ENCODE measurements at places on chromosomes 3 and 15.

- no peak for DNase-seq
These were observed 40.9 kb downstream of the STRIT1 start for GRCh38 chr3:155252535-155252934.

- peak; percentile 65 for DNase-seq
These were observed 137.5 kb downstream of the XXYLT1 start for GRCh38 chr3:195133462-195133861.

DNA sequence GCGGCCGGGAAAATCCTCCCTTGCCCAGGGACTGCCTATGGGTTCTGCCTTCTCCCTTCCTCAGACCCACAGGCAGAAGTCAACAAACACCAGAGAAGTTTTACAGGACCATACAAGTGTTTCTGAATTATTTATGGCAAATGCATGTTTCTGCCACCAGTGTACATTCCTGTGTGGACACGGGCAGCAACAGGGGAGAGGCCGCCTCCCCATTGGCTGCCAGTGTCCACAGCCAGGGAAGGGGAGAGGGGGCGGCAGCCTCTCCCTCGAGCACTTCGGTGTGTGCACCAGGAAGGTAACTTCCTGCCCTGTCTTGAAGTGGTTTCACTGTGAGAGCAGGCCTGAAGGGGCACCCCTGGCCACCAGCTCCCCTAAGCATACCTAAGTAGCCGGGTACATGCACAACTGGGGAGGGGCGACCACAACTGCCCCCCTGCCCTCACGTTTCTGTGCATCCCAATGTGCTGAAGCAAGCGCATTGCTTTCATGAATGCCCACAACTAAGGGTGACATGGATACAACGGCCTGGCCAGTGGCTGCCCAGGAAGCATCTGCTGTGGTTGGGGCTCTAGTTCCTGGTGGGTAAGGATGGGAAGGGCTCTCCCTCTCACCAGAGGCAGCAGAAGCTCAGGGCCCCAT is 14.8 kb upstream of the SHISA5 start:
- no peak for DNase-seq

DNA sequence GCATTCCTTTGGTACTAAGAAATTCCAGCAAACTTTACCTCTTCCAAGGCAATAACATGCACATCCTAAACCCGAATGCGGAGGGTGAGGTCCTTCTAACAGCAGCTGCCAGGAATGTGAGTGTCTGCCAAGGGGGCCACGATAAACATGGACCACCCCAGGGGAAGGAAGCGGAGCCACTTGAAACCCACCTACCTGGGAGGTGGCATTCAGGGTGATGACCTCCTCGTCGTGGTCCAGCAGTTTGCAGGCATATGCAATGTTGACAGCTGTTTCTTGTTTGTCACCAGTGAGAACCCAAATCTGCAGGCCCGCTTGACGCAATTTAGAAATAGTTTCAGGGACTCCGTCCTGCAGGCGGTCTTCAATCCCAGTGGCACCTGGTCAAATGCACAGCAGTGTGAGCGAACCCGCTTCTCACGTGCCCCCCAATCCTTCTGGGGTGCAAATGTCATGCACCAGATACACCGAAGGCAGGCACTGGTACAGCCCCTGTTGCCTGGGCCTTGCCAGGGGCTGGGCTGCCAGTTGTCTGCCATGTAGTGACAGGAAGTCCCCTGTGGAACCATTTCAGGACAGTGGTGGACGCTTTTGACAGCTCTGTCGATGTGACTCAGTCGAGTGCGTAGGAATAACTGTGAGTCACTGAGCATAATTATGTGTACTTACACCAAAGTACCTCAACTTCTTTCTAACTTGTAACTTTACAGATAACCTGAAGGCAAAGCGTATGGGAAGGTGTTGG is 161.2 kb downstream of the ATP10A start:
- no peak for DNase-seq

DNA sequence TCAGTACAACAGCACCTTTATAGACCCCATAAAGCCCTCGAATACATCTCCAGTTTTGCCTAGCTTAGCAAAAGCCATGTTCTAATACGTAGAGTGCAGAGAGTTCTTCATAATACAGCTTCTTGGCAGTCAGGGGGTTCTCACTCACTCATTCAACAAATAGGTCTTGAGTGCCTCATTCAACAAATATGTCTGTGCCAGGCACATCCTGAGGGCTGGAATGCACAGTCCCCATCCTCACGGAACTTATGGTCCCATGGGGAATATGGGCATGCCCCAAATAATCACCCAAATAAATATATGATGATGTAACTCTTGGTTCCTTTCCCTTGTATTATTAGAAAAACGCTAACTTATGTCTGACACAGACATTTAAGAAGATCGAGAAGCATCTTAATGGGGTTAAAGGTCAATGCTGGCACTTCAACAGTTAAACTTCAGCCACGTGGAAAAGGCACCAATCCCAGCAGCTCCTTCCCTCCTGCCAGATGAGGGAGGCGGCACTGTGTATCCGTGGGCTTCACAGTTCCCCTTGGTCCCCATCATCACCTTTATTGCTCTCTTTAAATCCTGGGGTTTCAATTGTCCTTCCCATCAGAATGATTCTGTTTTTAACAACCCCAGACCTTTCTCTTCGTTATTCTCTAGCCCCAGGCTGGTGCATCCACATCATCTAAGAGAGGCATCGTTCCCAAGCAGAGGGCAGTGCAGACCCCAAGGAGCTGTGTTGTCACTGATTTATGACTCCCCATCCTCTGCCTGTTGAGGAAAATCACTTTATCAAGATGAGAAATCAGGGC is 18.9 kb upstream of the SEMA5B start:
- no peak for DNase-seq

GRCh38 chr15:92164327-92165000 is 229.2 kb upstream of the ST8SIA2 start:
- no peak for DNase-seq

GRCh38 chr3:14143271-14144225 is 18.7 kb downstream of the TMEM43 start:
- DNase-seq: no peak

GRCh38 chr3:164451072-164451910 is 627.0 kb downstream of the SI start:
- DNase-seq: no peak

GRCh38 chr3:50536471-50537180 is 30.9 kb downstream of the C3orf18 start:
- no peak for DNase-seq

DNA sequence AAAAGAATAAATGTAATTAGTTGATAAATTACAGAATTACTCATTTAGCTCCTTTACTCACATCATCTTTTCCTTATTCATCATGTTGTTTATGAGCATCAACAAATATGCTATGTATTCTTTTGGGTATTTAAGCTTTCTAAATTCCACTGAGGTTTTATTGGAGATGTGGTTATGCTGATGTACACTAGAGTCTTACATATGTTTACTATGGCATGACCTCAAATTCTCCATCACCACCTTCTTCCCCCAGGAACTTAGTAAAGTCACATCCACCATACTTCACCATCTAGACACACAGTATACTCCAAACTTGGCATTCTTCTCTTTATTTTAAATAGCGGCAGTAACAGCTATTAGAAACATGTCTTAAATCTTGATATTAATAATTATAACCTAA is 74.1 kb upstream of the MELTF start:
- no peak for DNase-seq
